ENCODE measurements at places on chromosomes 5 and 9.

DNA sequence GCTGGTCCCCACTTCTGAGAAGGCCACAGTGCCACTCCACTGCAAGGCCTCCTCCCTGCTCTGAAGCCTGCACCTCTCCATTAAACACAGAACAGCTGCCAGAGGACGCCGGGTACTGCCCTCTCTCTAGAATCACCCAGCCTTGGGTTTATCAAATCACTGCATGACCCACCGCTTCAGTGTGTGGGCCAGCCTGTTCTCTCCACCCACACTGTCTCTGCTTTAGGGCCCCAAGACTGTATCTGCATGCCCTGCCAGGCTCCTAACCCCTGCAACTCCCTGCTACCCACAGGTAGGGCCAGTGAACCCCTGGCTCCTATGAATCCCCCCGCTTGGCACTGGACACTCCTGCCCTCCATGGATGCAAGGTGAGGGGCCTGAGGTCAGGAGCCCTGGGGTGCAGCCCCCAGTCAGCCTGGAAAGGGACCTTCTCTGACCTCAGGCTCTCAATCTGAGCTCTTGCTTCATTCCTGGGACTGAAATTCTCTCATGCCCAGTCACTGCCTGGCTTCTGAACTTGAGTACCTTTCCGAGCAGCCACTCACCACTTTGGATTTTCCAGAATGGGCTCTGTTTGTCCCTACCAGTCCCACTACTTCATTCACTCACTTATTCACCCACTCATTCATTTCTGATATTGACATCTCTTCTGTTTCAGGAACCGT lies 206.3 kb downstream of the GABBR2 start:
- DNase-seq: no peak

DNA sequence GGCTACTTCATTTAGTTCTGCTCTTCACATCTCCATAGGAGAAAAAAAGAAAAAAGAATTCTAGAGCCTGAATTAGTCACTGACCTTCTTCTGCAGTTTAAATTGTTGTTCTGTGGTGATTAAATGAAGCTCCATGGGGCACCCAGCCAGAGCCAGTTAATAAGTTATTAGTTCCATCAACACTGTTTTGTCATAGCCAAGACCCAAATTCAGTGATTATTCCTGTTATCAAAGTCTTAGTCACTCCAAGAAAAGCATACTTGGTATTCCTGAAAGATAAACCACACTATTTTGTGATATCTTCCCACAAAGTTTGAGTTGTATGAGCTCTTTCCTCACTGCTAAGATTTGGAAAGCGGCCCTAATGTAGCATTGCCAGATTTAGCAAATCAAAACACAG lies 134.8 kb upstream of the RGMB start:
- DNase-seq: no peak

DNA sequence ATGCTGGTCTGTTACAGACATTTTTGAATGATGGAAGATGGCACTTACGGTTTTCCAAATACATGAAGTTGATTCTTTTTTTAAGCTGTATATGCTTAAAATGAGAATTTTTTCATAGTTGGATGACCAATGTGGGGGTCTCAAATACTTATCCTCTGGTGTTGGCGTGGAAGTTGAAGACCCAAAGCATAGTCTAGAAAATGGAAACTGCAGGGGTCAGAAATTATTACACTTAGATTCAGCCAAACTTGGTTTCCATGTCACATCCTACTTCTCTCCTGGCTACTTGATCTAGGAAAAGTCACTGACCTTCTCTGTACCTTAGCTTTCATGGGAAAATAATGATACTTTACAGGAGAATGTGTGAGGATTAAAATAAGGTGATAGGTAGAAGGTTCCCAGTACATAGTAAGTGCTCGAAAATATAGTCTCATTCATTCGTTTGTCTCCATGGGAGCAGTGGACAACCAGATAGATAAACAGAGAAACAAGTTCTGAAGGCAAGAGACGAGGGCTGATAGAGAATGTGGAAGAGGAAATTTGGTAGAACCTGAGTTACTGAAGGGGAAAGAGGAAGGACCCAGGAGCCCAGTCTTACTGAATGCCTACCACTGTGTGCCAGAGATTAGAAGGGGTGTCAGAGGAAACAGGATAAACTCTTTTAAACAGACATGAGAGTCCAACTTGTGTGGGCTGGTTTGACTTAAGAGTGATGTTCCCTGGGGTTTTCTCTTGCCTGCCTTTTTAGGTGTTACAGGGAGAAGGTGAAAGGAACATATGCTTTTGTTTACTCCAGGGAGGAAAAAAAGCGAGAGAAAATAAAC lies 560.3 kb upstream of the KLF4 start:
- no peak for DNase-seq

DNA sequence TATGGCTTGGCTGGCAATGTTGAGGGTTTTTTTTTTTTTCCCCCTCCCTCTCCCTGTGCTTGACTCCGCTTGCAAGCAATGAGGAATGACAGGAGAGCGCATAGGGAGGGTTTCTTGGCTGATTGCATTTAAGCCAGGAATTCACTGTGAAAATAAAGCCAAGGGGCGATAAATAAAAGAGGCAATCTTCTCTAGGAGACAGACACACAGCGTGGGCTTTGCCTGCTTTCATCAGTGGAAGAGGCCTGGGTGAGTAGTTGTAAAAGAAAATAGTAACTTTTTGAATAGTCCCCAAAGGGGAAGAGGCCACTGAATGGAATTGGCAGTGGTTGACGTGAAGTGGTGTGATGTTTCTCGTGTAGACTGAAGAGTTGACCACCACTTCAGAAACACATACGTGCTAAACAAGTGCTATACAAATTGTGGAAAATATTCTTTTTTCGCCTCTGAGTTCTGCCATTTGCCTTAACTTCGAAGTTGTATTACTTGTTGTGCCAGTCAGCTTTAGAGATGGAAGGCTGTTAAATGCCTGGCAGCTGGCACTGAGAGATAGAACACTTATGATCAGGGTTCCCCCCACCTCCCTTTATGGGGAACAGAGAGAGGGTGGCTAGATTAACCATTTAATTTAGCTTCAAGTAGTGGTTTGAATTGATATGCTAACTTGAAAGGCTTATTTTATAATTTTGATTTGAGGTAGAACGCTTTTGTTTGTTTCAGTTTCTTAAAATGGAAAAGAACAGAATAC lies 3.0 kb downstream of the ZSWIM6 start:
- peak; percentile 64 for DNase-seq

DNA sequence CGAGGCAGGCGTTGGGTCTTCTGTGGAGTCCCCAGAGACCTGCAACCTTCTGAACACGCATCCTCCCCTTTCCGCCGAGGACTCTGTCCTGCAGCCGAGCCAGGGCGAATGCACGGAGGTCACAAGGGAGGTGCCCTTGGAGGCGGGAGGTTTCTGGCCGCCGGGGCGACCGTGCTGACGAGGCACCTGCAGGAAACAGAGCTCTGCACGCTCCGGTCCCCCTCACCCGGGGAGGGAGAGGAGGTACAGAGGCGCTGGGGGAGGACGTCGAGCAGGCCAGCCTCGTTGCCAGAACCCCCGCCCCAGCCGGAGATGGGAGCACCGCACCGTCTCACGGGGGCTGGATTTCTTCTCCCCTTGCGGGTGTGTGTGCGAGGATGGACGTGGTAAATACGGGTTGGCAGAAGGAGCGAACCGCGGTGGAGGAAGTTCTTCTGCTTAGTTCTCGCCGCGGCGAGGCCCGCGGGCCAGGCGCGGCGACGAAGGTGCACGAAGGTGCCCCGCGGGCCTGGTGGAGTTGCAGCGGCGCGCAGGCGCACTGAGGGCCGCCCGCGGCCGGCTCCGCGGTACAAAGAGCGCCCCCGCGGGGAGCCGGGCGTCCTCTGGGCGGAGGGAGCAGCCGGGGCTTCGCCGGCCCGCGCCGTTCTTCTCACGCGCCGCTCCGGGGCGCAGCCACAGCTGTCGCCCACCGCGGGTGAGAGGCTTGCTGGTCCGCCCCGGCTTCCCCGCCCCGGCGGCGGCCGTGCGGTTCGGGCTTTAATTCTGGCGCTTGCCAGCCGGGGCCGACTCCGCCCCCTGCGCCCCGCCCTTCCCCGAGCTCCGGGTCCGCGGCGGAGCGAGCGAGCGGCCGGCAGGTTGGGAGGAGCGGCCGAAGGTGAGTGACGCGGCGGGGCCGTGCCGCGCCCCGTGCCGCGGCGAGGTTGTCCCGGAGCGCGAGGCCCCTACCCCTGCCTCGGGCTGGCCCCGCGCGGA lies 289.5 kb downstream of the DOCK8 start:
- DNase-seq: peak; percentile 95

DNA sequence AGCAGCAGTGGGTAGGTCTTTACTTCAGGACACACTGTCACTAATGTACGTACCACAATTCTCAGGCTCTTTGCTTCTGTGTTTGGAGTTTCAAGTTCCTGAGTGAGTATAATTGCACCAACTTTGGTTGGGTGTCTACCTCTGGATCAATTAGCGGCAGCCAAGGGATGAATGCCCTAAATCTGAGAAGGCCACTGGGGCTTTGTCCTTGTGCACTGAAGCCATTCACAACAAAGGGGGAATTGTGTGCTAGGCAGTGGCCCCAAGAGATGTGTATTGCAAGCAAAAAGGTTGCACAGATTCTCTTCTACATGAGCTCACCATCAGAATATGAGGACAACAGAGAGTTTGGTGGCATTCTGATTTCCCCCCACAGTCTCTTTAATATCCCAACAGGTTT lies 3.9 kb upstream of the PHF24 start:
- DNase-seq: no peak

- DNase-seq: peak; percentile 92
Measured at GRCh38 chr5:140548300-140548688, 832 bp downstream of the EIF4EBP3 start.

DNA sequence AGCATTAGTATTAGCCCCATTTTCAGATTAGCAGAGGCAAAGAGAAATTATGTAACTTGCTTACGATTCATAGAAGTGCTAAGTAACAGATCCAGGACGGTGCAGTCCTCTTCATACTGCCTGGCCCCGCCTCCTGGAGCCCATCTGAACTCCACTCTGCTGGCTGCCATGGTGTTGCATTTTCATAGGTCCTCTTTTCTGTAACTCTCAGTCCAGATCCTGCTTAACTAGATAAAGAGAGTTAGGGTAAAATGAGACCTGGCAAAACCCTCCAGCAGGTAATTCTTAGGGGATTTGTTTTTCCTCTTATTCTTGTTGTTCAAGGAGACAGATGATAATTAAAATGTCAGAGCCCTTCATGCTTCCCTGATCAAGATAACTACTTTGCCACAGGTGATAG lies 135.1 kb upstream of the EFNA5 start:
- no peak for DNase-seq

DNA sequence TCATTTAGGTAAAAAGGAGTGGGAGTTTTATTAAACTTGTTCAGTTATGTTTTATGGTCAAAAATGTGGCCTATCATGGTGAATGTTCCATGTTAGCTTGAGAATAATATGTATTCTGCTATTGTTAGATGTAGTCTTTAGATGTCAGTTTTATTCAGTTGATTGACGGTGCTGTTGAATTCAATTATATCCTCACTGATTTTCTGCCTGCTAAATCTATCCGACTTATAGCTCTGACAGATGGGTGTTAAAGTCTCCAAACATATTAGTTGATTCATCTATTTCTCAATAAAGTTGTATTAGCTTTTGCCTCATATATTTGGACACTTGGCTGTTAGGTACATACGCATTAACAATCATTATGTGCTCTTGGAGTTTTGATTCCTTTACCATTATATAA lies 49.0 kb upstream of the ALDH1A1 start:
- DNase-seq: no peak

DNA sequence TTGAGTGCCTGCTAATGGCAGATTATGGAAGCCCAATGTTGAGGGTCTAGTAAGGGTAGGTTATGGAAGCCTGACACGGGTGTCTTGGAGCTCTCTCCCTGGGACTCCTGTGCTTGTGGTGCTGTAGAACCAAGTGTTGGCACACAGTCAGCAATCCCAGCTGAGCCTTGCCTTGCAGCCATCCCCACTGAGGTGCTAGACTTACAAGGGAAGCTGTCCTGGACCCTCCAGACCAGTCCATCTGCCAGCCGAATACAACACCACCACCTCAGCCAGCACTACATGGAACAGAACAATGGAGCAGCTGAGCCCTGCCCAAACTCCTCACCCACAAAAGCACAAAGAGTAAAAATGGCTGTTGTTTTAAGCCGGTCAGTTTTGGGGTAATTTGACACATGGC lies 90.5 kb upstream of the DNAH5 start:
- DNase-seq: peak; percentile 14

- peak; percentile 25 for DNase-seq
Measured at GRCh38 chr5:143445776-143446175, 42.3 kb upstream of the NR3C1 start.

DNA sequence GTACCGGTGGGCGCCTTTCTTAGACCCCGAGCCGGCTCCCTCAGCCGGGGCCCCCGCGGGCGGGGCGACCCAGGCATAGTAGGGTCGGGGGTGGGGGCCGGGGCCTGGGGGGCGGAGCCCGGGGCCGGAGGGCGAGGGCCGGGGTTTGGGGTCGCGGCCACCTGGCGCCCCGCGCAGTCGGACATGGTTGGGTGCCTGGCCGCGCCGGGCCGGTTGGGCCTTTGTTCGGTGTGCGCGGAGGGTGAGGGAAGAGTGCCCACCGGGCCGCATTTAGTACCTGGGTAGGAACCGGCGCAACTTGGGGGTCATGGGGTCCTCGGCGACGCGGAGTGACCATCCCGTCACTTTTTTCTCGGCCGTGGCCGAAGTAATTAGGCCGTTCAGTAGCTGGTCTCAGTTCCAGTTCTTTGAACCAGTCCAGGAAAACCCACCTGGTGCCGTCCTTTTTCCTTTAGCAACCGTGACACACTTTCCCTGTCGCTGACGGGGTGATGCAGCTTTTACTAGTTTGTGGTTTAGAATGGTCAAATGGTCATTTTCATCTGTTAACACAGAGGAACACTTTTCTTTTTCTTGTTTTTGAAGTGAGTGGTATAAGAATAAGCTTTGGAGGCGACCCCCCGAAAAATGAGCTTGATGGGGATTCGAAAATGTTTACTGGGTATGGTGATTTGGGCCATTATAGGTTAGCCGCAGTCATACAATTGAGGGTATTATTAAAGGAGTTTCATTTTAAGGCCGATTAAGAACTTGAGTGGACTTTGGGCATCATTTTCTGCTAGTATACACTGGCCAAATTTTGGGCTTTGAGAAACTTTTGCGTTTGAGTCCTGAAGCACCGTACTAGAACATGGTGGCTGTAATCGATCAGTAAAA lies 589 bp downstream of the CKS2 start:
- DNase-seq: peak; percentile 61

DNA sequence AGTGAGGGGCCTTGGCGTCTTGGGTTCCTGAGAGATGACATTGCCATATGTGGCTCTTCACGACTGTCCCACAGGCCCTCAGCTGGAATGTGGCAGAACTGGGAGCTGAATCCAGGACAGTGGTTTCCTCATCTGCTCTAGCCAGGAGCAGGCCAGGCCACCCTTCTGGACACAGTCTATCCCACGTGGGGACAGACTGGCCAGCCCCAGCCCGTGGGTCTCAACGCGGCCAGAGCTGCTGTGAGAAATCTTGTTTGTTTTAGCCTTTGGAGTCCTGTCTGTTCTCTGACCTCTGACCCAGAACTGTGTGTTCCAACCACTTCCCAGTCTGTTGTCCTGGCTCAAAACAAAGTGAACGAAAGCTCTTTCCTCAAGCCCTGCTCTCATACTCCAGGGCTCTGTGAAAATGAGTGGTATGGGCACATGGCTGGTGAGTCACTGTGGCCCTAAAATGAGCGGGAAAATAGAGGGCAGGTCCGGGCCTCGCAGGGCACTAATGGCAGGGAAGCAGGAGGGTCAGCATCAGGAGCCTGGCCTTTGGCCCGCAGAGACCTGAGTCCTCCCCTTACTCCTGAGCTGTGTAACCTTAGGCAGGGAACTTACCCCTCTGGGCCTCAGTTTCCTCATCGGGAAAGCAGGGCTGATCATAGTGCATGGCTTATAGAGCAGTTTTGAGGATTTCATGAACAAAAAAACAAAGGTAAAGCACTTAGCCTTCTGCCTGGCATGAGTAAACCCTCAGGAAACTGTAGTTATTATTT lies 34.8 kb upstream of the GLRX start:
- peak; percentile 77 for DNase-seq
